ENCODE measurements at places on chromosomes 16 and 17.

GRCh38 chr16:74872302-74872701 is 97.7 kb upstream of the FA2H start:
- no peak for DNase-seq

GRCh38 chr16:27591837-27592236 is 41.9 kb downstream of the KATNIP start:
- no peak for DNase-seq

DNA sequence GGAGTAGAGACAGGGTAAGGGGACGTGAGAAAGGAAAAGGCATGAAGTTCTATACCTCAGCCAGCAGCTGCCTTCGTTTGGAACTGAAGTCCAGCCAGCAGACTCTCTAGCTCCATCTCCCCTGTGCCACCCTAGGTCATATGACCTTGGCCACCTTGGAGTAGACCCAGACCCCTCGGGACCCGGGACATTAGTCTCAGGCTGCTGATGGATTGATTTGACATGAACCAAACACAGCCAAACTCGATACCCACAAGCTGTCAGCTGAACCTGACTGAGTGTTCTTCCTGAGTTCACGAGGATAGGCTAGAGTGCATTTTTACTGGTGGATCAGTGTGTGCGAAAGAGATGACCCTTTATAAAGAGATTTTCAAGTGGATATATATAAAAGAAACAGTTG is 68.5 kb downstream of the YPEL2 start:
- DNase-seq = no peak

GRCh38 chr17:9784544-9784943 is 6.8 kb downstream of the DHRS7C start:
- no peak for DNase-seq

- DNase-seq = no peak
These were observed 27.9 kb upstream of the RAI1 start for GRCh38 chr17:17653343-17653742.

- DNase-seq = no peak
These were observed 3.0 kb downstream of the PECAM1 start for GRCh38 chr17:64387545-64388171.
